Kidney capillary endothelial cell (primary cell): ENCODE measurements at places on chromosomes 3 and 15.

DNA sequence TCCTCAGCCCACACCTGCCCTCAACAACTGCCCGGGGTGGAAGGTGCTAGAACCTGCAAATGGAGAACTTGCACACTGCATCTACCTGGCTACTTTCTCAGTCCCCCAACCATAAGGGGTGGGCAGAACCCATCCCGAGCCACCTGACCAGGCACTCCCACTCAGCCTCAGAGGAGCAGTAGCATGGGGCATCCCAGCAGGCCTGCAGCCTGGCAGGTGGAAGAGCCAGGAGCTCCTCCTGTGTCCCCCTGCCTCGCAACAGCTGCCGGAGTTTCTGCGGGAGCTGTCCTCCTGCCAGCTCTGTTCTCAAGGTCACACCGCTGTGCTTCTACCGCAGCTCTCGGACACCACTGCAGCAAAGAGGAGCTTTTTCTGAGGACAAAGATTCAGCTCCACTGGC is 27.5 kb downstream of the RAB6B start:
- DNase-seq: no peak

- peak; percentile 16 for DNase-seq
Measured at GRCh38 chr3:172305552-172305951, 142.7 kb downstream of the GHSR start.

DNA sequence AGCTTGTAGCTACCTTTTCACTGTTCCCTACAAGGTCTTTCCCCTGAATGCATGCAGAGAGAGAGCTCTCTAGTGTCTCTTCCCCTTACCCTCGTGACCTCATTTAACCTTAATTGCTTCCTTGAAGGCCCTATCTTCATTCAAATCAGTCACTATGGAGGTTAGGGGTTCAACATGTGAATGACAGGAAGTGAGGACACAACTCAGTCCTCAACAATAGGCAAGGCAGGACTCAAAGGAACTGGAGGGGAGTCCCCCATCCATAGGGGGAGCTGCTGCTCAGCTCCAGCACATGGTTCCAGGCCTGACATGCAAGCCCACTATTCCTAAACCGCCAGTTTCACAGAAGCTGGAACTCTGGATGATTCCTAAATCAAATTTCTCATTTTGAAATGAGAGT is 33.8 kb upstream of the GYG1 start:
- DNase-seq: peak; percentile 44

DNA sequence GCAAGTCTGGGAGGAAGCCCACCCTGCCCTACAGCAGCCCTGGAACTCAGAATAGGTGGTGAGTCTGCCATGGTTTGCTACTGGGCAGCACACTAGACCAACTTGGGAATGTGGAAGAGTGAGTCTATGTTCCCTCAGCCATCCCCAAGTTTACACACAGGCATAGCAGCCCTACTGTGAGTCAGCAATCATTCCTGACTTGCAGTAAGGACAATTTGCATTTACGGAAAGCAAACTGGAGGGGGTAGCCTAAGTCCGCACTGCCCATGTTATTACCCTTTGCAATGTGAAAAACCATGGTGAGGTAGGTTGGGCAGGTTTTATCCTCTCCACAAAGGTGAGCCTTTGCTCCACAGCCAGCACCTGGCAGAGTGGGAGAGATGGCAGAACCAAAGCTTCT is 4.6 kb downstream of the TCTA start:
- DNase-seq: no peak

GRCh38 chr3:52983828-52984227 is 62.0 kb downstream of the SFMBT1 start:
- no peak for DNase-seq

DNA sequence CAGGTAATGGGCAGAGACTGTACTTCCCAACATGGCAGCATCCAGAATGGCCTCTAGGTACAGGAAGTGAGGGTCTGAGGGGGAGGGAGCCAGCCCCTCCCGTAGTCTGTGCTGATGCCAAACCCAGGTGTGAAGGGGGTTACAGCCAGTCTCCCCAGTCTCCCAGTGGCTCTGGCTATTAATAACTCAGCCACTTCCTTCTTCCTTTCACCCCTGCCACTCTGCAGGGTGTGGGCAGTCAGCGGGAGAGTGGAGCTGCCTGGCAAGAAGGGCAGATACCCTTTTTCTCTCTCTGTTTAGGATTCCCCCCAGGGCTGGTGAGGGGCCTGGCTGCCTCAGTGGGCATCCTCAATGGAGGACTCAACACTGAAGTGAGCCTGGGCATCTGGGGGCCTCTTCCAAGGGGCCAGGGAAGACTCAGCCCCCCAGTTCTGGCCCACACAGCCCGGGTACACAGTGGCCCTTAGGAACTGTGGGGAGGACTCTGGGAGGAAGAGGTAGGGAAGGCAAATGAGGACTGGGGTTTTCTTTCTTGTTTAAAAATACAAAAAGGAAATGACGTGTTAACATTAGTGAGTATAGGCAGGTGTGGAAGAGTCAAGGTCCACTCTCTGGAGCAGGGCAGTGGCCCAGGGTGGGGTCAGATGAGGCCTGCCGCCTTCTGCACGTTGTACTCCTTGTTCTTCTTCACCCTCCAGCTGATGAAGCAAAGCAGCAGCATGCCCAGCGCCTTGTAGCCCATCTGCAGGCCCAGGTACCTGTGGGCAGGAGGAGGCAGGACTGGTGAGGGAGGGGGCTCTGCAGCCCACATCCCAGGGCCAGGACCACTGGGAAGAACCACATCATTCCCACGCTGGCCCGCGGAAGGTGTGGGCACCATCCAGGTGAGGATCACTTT is 38.6 kb upstream of the RAB6B start:
- no peak for DNase-seq

- DNase-seq: no peak
Measured at GRCh38 chr15:98805434-98806274, 157.3 kb downstream of the IGF1R start.

GRCh38 chr3:115187149-115187757 is 40.2 kb upstream of the ZBTB20 start:
- no peak for DNase-seq

DNA sequence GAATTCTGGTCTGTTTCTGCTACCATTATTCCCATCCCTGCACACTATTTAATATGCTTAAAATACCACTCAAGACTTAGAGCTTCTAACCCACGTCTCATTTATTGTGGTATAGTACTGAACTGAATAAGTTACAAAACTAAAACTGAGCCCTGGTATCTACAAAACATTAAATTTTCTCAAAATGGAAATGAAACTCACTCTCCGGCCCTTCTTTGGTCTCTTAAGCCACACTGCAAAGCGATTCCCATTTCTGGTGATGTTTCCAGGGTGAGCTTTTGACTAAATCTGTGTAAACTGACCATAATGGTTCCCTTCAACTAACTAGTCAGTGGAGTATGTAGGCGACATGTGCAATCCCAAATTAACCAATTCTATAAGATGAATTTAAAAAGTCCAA is 18.6 kb downstream of the KPNA4 start:
- DNase-seq: no peak

DNA sequence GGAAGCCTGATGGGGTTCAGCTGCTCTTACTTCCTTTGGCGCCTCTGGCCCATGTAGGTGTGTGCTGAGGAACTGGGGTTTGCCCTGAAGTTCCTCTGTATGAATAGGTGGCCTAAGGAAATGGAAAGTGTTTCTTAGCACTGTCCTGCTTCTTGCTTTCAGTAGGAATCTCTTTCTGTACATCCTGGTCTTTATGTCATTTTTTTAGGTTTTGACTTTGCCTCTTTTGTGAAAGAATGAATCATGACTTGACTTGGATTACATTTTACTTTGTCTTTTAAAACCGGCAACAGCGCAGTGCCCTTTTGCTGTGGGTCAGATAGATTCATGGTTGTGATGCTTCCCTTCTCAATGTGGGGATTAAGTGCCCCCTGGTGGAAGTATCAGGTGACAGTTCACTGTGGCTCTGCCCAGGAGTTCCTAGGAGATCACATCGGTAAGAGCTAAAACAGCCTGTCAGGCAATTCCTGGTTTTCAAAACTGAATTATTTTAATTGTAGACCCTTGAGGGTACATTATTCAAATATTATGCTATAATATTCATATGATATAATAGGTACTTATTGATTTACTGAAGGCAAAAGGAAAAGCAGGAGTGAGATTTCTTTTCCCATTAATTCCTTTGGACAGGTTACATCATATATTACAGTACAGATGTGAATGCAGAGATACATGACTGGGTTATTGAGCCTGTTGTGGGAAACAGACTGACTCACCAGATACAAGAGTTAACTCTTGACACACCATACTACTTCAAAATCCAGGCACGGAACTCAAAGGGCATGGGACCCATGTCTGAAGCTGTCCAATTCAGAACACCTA is 95.4 kb downstream of the HCN4 start:
- DNase-seq: peak; percentile 51

GRCh38 chr3:58173029-58173668 is 37.6 kb downstream of the DNASE1L3 start:
- DNase-seq: no peak
